Fibroblast of skin of left quadriceps (primary cell): ENCODE measurements at places on chromosomes 4 and X.

GRCh38 chr4:6258741-6259140 is 10.9 kb upstream of the WFS1 start:
- no peak for DNase-seq

GRCh38 chrX:46579250-46579649 is 5.7 kb downstream of the CHST7 start:
- no peak for DNase-seq

DNA sequence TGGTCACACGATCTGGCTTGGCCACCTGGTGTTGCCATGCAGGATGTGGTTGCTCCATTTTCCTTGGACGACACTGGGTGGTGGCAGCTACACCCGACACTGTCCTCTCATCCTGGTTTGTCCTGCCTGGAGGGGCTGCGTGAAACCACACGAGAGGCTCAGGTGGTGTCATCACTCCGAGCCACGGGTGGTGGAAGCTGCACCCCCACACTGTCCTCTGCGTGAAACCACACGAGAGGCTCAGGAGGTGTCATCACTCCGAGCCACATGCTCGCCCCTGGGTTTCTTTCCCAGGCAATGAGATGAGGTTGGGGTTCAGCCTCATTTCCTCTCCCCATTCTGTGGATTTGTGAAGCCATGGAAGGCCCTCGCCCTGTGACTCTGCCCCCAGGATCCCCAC is 34.3 kb downstream of the WFS1 start:
- DNase-seq = no peak

- no peak for DNase-seq
Measured at GRCh38 chrX:56310581-56310980, 78.4 kb downstream of the KLF8 start.

- DNase-seq = no peak
Measured at GRCh38 chr4:6395466-6396228, 76.8 kb downstream of the PPP2R2C start.

DNA sequence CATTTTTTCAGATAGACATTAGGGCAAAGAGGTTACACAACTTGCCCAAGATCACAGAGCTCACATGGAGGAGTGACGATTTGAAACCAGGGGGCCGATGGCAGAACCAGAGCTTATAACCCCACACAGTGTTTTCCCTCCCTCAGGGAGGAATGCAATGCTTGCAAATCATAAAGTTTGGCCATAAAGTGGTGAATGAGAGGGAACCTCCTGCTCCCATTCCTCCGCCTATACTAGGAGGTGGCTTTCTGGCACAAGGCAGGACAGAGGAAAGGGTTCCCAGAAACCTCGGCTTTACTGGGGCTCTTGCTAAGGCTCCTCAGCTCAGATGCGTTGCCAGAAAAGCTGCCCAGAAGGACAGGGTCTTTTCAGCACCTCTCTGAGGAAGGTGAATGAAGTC is 19.3 kb downstream of the TMEM154 start:
- DNase-seq = no peak

- DNase-seq = no peak
Measured at GRCh38 chrX:17456526-17456925, 81.5 kb downstream of the NHS start.

DNA sequence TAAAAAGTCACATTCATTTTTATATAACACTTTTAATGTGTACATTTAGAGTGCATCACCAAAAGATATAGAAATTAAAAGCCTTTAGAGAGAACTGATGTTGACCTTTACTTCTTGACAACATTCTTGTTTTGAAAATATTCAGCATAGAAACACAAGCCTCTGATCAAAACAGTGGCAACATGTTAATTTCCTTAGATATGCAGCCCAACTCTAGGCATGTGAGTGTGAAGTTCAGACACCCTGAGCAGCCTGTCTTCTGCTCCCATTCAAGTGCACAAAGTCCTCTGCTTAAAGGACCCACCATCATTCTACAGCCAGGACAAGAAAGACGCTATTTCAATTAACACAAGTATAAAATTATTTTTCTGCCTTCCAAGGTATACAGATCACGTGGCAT is 60.0 kb downstream of the PPP3CA start:
- DNase-seq = no peak

GRCh38 chrX:19745077-19745476 is 142.3 kb downstream of the SH3KBP1 start:
- DNase-seq = no peak

GRCh38 chr4:20809812-20810211 is 109.6 kb downstream of the PACRGL start:
- DNase-seq = no peak

DNA sequence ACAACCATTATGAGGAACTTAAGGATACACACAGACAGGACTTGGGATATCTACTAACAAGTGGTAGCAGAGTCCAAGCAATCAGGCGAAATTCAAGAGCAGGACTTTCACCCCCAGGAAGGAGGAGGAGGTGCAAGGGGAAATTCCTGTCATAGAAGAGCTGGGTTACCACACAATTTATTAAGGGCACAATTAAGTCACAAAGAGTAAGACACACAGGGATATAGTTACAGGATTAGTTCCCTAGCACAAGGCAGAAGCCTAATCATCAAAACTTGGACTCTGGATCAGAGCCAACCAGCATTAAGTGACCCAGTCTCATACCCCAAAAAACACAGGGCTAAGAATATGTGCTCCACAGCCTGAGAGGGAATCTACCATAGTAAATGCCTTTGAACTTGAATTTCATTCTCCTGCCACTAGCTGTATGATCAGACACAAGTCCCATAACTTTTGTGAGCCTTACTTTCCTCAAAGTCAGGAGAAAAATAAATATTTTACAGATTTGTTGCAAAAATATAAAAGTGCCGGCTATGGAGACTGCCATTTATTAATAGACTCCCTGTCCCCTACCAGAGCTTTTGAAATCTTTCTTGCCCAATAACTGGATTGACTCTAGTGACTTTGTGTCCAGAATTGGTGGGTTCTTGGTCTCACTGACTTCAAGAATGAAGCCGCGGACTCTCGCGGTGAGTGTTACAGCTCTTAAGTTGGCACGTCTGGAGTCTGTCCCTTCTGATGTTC is 87.0 kb downstream of the SYNPO2 start:
- DNase-seq = no peak
